ENCODE measurements at places on chromosomes 6 and 20.

GRCh38 chr6:113338644-113339043 is 518.5 kb upstream of the MARCKS start:
- DNase-seq: no peak

- DNase-seq: no peak
Measured at GRCh38 chr20:43695571-43695970, 28.7 kb downstream of the MYBL2 start.

GRCh38 chr6:138432063-138432356 is 28.0 kb downstream of the HEBP2 start:
- DNase-seq: no peak

DNA sequence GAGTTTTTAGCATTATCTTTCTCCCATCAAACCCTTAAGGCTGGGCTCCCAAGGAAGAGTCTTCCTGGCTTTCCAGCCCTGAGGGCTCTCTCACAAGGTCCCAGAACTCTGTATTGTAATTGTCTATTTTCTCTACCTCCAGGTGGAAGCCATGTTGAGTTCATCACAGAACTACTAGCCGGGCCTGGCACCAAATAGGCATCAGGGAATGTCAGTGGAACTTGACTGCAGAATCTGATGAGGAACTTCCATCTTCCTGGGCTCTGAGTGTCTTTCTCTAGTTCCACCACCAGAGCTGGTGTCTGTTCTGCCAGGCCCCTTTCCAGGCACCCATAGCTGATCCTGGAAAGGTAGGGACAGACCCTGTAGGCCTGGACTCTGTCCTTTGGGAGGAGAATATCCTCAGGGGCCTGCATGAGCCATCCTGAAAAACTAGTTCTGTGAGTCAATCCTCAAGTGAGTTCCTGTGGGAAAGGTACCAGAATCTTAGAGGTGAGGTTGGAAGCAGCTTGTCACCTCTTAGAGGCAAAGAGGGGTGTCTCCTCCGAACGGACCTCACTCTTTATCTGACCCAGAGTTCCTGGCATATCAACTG is 11.1 kb upstream of the TOP1 start:
- DNase-seq: no peak

- no peak for DNase-seq
Measured at GRCh38 chr6:79137671-79138070, 59.6 kb upstream of the PHIP start.

- DNase-seq: peak; percentile 52
Measured at GRCh38 chr6:49541210-49541724, 9.2 kb upstream of the C6orf141 start.

DNA sequence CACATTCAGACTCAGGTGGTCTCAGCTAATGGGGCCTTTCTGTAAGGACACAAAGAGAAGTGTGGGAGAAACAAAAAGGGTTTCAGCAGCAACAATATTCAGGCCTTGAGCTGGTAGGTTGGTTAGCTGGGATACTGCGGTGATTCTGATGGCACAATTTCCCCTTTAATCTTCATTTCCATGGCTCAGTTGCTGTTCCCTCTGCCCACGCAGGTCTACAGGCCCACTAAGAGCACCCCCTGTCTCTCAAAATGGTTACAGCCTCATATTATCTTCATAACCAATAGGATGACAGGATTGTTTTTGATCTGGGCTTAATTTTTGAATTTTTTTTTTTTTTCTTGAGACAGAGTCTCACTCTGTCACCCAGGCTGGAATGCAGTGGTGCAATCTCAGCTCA is 48.9 kb downstream of the MYB start:
- no peak for DNase-seq

- DNase-seq: no peak
Measured at GRCh38 chr6:22556266-22556665, 13.1 kb upstream of the HDGFL1 start.

DNA sequence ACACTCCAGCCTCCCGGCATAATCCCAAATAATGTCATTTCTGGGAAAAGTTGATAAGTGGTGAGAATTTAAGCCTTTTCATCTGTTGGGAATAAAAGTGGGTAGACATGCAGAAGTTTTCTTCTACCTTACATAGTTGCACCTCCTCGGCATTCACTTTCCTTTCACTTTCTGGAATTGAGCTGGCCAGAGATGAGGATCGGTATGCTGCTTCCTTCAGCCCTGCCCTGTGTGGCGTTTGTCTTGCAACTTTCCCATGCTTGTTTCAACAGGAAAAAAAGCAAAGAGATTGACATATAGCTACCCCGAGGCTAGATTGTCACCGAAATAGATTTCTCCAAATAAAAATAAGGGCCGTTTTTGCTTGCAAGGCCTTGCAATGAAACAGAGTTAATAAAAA is 65.8 kb upstream of the JAG1 start:
- DNase-seq: no peak

DNA sequence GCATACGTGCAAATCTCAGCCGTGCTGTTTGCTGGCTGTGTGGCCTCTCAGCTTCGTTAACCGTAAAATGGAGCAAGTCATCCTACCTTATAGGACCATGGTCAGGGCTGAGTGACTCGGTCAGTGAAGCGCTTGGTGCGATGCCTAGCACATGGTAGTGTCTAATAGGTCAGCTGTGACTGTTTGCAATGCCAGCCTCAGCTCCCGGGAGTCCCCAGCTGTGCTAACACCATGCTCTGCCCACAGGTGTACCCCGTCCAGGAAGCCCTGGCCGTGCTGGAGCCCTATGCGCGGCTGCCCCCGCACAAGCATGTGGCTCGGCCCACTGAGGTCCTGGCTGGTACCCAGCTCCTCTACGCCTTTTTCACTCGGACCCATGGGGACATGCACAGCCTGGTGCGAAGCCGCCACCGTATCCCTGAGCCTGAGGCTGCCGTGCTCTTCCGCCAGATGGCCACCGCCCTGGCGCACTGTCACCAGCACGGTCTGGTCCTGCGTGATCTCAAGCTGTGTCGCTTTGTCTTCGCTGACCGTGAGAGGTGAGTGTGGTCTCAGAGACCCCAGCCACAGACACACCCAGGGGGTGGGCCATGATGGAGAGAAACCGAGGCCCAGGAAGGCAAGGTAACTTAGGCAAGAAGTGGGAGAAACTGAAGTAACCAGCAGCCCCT is 10.6 kb downstream of the TRIB3 start:
- DNase-seq: no peak

DNA sequence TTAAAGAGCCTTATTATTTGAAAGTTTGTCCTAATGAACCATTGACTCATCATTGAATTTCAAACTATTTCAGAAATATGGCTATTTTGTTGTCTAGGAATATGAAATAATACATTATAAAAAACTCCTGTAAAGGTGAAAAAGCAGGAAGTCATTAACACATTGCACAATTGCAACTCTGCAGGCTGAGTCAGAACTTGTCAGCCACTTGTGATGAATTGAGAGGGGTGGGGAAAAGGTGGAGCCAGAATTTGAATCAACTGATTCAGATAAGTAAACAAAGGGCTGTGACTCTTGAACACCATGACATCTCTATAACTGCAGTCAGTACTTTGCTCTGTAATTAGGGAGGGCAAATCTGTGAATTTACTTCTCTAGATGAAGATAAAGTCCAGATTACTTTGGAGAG is 6.0 kb downstream of the C6orf141 start:
- peak; percentile 20 for DNase-seq

GRCh38 chr6:130981409-130981808 is 81.6 kb downstream of the EPB41L2 start:
- peak; percentile 42 for DNase-seq

- DNase-seq: no peak
Measured at GRCh38 chr20:17394411-17394810, 136.8 kb downstream of the BFSP1 start.
